CD4-positive, alpha-beta memory T cell (primary cell): ENCODE measurements at places on chromosomes 16 and 17. TPM values are rescaled to one million over a fixed set of nuclear protein-coding genes. Genes with fewer than 3 reads are reported as not detected.

Gene E4F1
- total RNA-seq = 49.7 TPM

Gene FBXL16
- 59.5 TPM for total RNA-seq

Gene GNG13
- not detected for total RNA-seq

Gene CETP
- not detected for total RNA-seq

Gene GRIN2C
- total RNA-seq = 0.09 TPM

Gene HIGD1B
- total RNA-seq = not detected

Gene B3GNT9
- total RNA-seq = 10.4 TPM

Gene IGFALS
- 0.29 TPM for total RNA-seq

Gene SMIM36
- total RNA-seq = not detected

Gene SALL1
- not detected for total RNA-seq

Gene SMIM22
- total RNA-seq = not detected

Gene ABCC12
- total RNA-seq = not detected

Gene GRAPL
- 65.0 TPM for total RNA-seq

Gene FDXR
- total RNA-seq = 16.6 TPM

Gene SLC16A11
- 1.2 TPM for total RNA-seq

Gene MEIOB
- total RNA-seq = not detected
